ENCODE measurements at places on chromosomes 1 and 21. TPM values are rescaled to one million over a fixed set of nuclear protein-coding genes. Genes with fewer than 3 reads are reported as not detected.
A peak's percentile ranks its signal among the peaks of the same experiment; 100 is the strongest.

GRCh38 chr1:246875041-246876026 is 56.4 kb downstream of the AHCTF1 start:
- DNase-seq = no peak

DNA sequence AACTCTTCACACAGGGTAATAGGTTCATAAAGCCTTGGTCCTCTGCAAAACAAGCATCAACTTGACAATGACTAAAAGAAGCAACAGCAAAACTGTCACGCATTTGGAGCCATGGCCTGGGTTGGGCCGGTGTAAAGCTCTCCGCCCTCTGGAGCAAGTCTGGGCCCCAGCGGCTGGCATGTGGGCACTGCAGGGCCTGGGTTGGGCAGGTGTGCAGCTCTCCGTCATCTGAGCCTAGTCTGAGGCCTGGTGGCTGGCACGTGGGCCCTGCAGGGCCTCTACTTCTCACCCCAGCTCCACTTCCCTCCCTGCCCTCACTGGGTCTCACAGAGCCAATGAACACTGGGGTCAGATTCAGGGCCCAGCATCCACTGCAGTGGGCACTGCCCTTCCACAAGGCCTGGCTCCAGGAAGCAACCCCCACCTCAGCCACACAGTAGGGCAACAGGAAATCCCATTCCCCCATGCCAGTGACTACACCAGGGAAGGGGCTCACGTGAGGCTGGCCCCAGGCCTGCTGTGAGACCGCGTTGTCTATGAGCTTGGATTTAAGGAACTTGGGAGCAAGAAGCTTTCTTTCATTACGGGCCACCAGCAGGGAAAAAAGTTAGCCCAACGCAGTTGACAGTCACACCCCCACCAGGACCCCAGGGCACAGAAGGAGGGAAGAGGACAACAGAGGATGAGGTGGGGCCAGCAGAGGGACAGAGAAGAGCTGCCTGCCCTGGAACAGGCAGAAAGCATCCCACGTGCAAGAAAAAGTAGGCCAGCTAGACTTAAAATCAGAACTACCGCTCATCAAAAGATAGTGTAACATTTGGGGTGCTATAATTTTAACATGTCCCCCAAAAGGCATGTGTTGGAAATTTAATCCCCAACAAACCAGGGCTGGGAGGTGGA is 52.7 kb downstream of the NPHP4 start:
- DNase-seq = no peak

GRCh38 chr1:55146781-55147180 is 68.4 kb downstream of the USP24 start:
- no peak for DNase-seq

DNA sequence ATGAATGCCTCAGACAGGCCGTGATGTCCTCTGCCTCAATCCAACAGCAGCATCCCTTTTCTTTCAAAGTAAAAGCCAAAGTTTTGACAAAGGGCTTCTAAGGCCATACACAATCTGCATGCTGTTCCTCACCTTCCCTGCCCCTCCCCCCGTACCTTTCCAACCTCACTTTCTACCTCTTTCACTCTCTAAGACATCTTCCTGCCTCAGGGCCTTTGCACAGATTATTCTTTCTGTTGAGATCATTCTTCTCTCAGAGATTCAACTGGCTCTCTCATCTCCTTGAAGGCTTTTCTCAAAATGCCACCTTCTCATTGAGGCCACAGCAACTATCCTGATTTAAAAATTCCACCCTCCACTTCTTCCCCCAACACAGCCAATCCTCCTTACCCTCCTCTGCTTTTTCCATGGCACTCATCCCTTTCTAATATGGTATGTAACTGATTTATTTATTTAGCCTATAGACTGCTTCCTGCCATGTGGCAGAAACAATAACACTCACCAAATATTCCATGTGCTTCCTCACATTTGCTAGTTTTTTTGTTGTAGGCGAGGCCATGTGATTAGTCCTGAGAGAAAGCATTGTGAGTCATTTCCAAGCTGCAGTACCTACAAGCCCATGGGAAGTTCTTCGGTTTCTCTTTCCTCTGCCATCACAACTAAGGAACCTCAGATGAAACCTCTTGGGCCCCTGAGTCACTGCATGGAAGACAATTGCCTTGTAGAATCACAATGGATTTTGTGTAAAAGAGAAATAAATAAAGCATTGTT is 58.7 kb upstream of the GADD45A start:
- no peak for DNase-seq

- no peak for DNase-seq
These were observed 57.9 kb downstream of the FBXO2 start for GRCh38 chr1:11596295-11596694.

GRCh38 chr1:37557402-37557801 is 662 bp downstream of the DNALI1 start:
- DNase-seq = no peak

DNA sequence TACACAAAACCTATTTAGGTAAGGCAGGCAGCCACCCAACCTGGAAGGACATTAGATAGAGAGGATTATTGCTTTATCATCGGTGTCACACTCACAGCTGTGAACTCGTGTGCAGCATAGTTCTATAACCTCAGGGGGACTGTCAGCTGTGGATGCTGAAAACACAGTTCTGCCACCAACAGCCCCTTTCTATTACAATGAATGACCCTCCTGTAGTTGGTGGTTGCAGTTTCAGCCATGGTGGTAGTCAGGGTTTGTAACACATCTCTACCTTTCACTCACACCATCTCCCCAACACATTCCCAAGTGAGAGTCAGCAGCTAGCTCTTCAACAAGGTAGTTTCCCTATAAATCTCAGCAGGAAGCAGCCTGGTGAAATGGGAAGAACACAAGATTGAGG is 136.8 kb downstream of the ZC3H11B start:
- DNase-seq = no peak

- no peak for DNase-seq
These were observed 69.4 kb downstream of the TDRD5 start for GRCh38 chr1:179661018-179661417.

- DNase-seq = no peak
These were observed 27.2 kb downstream of the VPS45 start for GRCh38 chr1:150094734-150095265.

- DNase-seq = no peak
These were observed 3.7 kb downstream of the PGBD5 start for GRCh38 chr1:230422221-230422981.

- no peak for DNase-seq
These were observed 6.1 kb downstream of the TNFRSF25 start for GRCh38 chr1:6459850-6460265.

GRCh38 chr1:83828456-83828855 is 170.5 kb downstream of the TTLL7 start:
- no peak for DNase-seq

GRCh38 chr1:19448491-19449439 is 36.6 kb downstream of the CAPZB start:
- DNase-seq = no peak

- DNase-seq = no peak
These were observed 597.5 kb downstream of the BRINP3 start for GRCh38 chr1:189880135-189880534.

DNA sequence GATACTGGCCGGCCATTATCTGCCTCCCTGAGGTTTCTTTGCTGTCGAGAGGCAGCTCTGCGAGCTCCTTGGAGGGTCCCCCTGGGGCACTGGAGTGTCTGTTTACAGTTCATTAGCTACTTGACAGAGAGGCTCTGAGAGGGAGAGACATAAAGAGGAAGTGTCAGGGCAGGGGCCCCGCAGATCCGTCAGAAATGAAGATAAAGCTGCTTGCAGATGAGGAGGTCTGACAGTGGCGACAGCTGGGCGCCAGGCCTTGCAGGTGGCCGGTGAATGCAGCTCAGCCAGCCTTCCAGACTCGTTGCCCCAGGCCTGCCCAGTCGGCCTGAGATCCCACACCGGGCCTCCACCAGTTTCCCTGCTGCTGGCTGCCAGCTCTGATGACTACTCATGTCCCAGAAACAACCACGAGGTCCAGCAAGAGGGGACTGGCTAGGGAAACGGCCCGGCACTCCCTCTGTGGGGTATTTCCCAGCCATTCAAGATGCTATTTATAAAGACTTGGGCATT is 84.7 kb downstream of the DISP3 start:
- no peak for DNase-seq

DNA sequence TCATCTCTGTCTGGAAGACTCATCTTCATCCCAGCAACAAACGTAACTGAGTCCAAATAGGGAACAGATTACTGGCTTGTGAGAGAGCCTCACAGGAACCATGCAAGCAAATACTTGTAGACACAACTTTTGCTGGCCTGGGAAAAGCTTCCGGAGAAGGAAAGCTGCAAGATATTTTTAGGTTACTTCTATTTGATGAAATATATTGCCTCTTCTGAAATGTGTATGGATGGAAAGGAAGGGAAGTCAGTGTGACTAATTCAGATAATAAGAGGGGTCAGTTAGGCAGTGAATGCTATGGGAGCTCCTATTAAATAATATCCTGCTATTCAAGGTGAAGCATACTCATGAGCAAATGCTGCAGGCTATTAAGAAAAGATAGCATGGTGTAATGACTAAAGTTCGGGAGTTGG is 20.4 kb upstream of the FGGY start:
- DNase-seq = no peak

DNA sequence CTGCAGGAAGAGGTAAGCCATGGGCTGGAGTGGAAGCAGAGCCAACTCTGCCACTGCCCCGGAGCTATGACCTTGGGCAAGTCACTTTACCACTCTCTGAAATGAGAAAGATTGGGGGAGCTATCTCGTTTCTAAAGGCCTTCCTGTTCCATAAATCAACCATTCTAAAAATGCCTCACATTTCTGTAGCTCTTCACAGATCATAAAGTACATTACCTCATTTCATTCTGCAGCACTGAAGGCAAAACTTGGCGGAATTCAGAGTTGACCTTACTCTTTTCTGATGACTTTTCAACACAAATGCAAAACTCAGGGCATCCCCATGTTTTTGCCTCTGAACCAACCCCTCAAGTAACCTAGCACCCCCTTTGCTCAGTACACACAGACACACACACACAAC is 404.0 kb upstream of the NFIA start:
- DNase-seq = no peak

DNA sequence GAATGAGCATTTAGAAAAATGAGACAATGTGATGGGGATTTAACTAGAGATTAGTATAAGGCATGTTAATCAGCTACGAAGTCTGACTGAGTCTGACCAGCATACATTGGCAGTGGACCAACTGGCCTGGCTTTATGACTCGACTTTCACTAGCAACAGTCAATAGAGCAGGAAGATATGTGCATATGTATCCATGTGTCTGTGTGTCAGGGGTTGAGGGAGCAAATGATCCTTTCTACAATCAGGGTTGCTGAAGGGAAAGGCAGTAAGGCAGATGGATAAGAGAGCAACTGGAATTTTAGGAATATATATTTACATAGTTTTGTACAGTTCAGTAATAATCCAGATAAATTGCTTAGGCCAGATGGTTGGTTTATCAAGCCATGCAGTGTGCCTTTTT is 645.6 kb downstream of the PLA2G4A start:
- DNase-seq = no peak

GRCh38 chr1:204449678-204450280 is 38.2 kb upstream of the PPP1R15B start:
- no peak for DNase-seq

DNA sequence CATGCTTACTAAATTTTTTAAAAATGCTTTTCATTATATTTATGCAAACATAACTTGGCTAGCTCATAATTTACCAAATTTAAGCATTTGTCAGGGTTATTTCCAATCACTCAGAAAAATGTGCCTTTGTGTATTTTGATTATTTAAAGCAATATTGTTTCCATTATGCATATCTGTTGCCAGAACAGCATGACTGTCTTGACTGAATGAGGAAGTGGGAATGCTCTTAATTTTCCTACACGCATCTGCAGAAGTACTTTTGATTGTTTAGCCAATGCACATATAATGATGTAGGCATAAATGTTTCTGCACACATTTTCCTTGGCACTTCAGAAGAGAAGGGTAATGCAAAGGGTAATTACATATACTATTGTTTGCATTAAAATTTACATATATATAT is 92.5 kb upstream of the ADGRL2 start:
- no peak for DNase-seq

DNA sequence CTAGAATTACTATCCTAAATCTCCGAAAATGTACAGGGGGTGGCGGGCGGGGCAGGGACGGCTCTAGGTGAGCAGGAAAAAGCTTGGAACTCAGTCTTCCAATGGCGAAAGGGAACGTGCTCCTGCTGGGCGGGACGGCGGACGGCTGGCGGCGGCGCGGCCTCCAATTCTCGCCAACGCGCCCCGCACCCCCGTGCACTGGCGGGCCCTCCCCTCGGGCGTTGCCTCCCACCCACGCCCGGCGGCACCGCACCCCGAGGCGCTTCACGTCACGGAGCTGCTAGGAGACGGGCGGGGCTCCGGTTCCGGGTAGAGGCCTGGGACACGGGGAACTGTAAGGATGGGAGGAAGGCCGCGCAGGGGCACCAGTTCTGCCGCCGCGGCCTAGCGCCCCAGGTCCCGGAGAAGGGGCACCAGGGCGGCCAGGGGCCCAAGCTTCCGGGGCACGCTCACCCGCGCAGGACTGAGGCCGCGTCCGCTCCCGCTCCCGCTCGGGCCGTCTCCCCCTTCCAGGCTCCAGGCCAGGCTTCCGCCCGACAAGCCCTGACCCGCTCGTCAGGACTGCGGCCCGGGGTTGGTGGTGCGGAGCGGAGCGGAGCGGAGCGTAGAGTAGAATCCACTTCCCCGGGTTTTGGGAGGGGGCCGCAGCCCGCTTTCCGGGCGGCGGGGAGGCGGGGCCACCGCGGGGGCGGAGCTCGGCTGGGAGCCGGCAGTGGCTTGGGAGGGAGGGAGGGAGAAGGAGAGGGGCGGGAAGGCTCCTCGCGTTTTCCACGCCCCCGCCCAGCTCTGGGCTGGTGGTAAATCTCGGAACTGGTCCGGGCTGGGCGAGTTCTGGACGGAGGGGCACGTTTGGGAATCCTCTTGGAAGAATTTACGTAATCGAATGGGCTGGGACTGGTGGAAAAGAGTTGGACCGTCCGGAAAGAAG is at the start of gene DDX59:
DDX59 (minus strand) TSS at position 594 of the 928 bp plus-strand sequence. CDS start 3,167 bp downstream, outside the sequence.
- DNase-seq = peak; percentile 87

GRCh38 chr1:29827801-29828525 is 591.6 kb downstream of the PTPRU start:
- no peak for DNase-seq

- peak; percentile 58 for DNase-seq
These were observed 17.7 kb downstream of the NFYC start for GRCh38 chr1:40709100-40709801.

DNA sequence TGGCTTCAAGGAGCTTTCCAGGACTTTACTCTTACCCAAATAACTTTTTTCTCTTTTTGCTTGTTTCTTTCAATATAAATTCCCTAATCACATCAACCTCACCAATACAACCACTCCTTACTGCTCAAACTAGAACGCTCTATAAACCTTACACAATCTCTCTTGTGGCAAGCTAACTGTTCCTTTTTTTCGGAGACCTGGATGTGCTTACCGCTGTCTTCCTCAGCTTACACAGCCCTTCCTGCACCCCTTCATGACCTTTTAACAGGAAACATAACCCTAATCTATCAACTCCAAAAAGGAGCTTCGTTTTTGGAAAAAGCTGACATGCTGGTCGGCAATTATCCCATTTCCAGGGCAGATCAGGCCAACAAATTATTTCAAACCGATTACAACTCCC is 24.1 kb upstream of the SLC2A5 start:
- no peak for DNase-seq

GRCh38 chr21:29271927-29272333 is 26.8 kb upstream of the BACH1 start:
- DNase-seq = no peak

The PRAMEF13 gene
- not detected for total RNA-seq

The S100A7A gene
- not detected for total RNA-seq

The SGIP1 gene
- 47.4 TPM for total RNA-seq

The RPS27 gene
- total RNA-seq = 1,129 TPM

The S1PR1 gene
- 108 TPM for total RNA-seq

The OR2L3 gene
- total RNA-seq = not detected

The NUDT4B gene
- total RNA-seq = 17.8 TPM

The CRYZL1 gene
- 61.4 TPM for total RNA-seq

The SYNC gene
- 71.5 TPM for total RNA-seq

The RSPH1 gene
- not detected for total RNA-seq

The AIRE gene
- total RNA-seq = not detected
